ENCODE measurements at places on chromosomes 11 and 22. TPM values are rescaled to one million over a fixed set of nuclear protein-coding genes. Genes with fewer than 3 reads are reported as not detected.

GRCh38 chr11:16942911-16943310 lies 71.3 kb downstream of the PLEKHA7 start:
- H3K27me3 ChIP-seq = no peaks in the 10 kb centered on the region
- no peak overlapping the region for H3K4me3 ChIP-seq
- H3K27ac ChIP-seq = no peak overlapping the region
- no peaks in the 10 kb centered on the region for H3K36me3 ChIP-seq

DNA sequence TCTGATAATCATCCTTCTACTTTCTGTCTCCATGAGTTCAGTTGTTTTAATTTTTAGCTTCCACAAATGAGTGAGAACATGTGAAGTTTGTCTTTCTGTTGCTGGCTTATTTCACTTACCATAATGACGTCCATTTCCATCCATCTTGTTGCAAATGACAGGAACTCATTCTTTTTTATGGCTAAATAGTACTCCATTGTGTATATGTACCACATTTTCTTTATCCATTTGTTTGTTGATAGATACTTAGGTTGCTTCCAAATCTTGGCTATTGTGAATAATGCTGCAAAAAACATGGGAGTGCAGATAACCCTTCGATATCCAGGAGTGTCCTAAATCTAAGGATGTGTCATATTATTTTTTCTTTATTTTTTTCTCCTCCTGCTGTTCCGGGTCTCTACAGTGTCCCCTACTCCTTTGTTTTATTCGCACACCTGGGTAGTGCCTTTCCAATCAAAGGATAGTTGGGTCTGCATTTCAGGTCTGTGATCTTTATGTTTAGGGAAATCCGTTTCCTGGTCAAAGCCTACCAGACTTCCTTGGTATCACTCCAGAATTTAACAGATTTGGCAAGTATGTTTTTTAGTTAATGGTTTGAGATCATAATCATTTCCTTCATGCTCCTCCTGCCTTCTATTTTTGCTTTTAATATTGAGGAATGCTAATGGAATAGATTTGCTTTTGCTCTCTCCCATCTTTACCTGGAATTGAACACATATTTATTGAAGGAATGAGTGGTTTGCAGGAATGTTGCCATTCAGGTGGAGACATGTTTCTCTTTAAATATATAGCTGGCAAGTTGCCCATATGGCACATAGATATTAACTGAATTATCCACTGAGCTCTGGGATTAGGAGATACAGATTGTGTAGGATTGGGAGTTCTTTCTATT lies 53.7 kb downstream of the ARHGEF12 start:
- H3K27ac ChIP-seq = no peak overlapping the region
- no peak for DNase-seq
- no peak overlapping the region for H3K4me3 ChIP-seq
- no peaks in the 10 kb centered on the region for H3K36me3 ChIP-seq
- no peaks in the 10 kb centered on the region for H3K27me3 ChIP-seq

DNA sequence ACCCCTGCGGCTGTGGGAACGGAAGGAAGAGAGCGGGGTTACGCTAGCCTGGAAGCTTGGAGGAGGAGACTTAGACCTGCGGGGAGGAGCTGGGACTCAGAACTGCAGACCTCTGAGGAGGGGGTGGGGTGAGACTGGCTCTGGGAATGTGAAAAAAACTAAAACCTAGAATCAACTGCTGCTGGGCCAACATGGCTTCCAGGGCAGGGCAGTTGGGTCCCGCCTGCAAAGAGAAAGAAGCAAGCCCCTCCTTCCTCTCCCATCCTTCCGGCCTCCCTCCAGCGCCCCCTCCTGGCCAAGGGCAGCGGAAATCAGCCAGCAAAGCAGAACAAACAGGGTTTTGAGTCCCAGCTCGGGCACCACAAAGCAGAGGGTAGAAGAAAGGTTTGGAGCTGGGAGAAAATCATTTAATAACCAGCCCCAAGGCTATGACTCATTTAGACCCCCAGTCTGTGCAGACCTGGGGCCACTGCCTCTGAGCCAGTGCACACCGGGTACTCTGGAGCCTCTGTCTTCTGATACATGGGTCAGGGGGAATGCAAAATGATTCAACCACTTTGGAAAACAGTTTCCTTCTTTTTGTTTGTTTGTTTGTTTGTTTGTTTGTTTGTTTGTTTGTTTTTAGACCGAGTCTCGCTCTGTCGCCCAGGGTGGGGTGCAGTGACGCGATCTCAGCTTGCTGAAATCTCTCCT lies 7.3 kb upstream of the NCF4 start:
- no peak overlapping the region for H3K4me3 ChIP-seq
- no peaks in the 10 kb centered on the region for H3K36me3 ChIP-seq
- H3K27ac ChIP-seq = no peak overlapping the region
- peak; percentile 93 for DNase-seq

Gene DNAJB13
- not detected for total RNA-seq

GRCh38 chr22:22452211-22452610 lies 56.3 kb downstream of the ZNF280B start:
- H3K4me3 ChIP-seq = no peak overlapping the region
- no peaks in the 10 kb centered on the region for H3K36me3 ChIP-seq
- DNase-seq = no peak
- no peak overlapping the region for H3K27ac ChIP-seq
- peaks cover 100% of the 10 kb centered on the region for H3K27me3 ChIP-seq
- H3K4me1 ChIP-seq = no peaks in the 10 kb centered on the region

Gene PAX6
- total RNA-seq = 1.0 TPM

- H3K27ac ChIP-seq = no peak overlapping the region
- no peaks in the 10 kb centered on the region for H3K4me1 ChIP-seq
- H3K27me3 ChIP-seq = no peaks in the 10 kb centered on the region
- H3K4me3 ChIP-seq = no peak overlapping the region
- no peaks in the 10 kb centered on the region for H3K36me3 ChIP-seq
Measured at GRCh38 chr11:42036201-42036600, 576.7 kb upstream of the LRRC4C start.

Gene KCNJ4
- total RNA-seq = 1.3 TPM

Gene MS4A6E
- not detected for total RNA-seq

GRCh38 chr11:91231226-91231625 lies 993.4 kb upstream of the FAT3 start:
- H3K27me3 ChIP-seq = no peaks in the 10 kb centered on the region
- no peak for DNase-seq
- H3K4me3 ChIP-seq = no peak overlapping the region
- no peaks in the 10 kb centered on the region for H3K4me1 ChIP-seq
- no peak overlapping the region for H3K27ac ChIP-seq

GRCh38 chr11:125468025-125468424 lies 28.0 kb downstream of the FEZ1 start:
- peaks cover 21% of the 10 kb centered on the region for H3K4me1 ChIP-seq
- no peak for DNase-seq
- H3K27me3 ChIP-seq = no peaks in the 10 kb centered on the region
- no peak overlapping the region for H3K4me3 ChIP-seq
- H3K36me3 ChIP-seq = no peaks in the 10 kb centered on the region

DNA sequence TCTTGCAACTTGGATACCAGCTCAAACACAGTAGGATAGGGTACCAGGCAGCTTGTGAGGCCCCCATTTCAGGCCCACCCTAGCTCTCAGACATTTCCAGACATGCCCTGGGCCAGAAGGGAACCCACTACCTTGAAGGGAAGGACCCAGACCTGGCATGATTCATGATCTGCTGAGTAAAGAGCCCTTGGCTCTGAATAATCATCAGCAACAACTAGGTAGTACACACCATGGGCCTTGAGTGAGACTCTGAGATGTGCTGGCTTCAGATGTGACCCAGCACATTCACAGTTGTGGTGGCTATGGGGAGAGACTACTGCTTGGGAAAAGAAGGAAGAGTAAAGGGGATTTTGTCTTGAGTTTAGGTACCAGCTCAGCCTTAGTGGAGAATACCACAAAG lies 23.6 kb downstream of the JRKL start:
- no peak for DNase-seq
- H3K27me3 ChIP-seq = no peaks in the 10 kb centered on the region
- H3K36me3 ChIP-seq = peaks cover 7% of the 10 kb centered on the region
- no peak overlapping the region for H3K27ac ChIP-seq

Gene MMP12
- total RNA-seq = not detected

Gene RAB6A
- 107 TPM for total RNA-seq

Gene OR51B4
- not detected for total RNA-seq

DNA sequence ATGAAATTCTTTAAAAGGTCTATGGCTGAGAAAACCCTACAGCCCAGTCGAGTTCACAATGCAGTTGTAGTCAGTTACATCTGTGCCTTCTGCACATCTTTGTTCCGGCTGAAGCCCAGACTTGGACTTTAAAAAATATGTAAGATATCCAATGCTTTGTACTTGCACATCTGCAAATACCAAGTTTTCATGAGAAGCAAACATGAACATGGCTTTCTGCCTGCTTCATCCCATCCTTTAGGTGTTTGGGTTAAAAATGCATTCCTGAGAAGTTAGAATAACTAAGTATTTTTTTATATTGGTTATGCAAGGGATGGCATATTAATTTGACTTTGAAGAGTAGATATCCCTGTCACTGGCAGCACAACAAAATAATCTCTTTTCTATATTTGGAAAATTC lies 528.4 kb downstream of the METTL15 start:
- H3K27ac ChIP-seq = no peak overlapping the region
- no peaks in the 10 kb centered on the region for H3K27me3 ChIP-seq
- H3K36me3 ChIP-seq = no peaks in the 10 kb centered on the region
- H3K4me3 ChIP-seq = no peak overlapping the region

DNA sequence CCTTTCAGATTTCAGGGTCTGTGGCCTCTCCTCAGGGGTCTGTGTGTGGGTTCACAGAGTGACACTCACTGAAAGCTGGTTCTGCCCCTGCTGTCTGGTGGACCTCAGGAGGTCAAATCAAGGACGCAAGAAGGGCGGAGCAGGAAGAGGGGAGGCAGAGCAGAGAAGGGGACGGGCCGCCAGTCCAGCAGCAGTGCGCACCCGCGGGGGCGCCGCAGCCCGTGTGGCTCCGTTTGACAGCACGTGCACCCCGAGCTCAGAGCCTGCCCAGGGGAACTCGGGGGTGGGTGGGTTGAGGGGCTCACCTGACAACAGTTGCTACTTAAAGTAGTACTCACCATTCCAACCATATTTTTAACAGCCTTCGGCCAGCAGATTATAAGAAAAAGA lies 71.4 kb upstream of the PITPNB start:
- no peak overlapping the region for H3K4me3 ChIP-seq
- no peak overlapping the region for H3K27ac ChIP-seq
- H3K4me1 ChIP-seq = peaks cover 12% of the 10 kb centered on the region
- DNase-seq = no peak
- no peaks in the 10 kb centered on the region for H3K36me3 ChIP-seq

DNA sequence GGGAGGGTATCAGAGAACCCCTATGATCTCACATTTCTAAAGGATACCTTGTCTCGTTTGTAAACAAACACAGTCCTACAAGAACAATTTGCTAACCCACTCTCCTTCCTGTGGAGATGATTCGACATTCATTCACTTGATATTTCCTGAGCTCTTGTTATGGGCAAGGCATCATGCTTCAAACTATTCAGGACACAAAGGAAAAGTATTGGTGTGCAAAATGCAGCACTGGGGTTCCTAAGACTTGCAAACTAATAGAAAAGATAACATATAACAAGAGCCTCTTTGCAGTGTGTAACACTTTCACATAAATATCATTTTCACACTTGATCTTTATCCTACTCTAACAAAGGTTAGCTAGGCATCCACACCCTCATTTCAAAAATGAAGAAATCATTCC lies 211.5 kb upstream of the BLID start:
- H3K36me3 ChIP-seq = no peaks in the 10 kb centered on the region
- peaks cover 12% of the 10 kb centered on the region for H3K4me1 ChIP-seq
- H3K27me3 ChIP-seq = peaks cover 6% of the 10 kb centered on the region
- DNase-seq = no peak

Gene ME3
- 3.8 TPM for total RNA-seq

DNA sequence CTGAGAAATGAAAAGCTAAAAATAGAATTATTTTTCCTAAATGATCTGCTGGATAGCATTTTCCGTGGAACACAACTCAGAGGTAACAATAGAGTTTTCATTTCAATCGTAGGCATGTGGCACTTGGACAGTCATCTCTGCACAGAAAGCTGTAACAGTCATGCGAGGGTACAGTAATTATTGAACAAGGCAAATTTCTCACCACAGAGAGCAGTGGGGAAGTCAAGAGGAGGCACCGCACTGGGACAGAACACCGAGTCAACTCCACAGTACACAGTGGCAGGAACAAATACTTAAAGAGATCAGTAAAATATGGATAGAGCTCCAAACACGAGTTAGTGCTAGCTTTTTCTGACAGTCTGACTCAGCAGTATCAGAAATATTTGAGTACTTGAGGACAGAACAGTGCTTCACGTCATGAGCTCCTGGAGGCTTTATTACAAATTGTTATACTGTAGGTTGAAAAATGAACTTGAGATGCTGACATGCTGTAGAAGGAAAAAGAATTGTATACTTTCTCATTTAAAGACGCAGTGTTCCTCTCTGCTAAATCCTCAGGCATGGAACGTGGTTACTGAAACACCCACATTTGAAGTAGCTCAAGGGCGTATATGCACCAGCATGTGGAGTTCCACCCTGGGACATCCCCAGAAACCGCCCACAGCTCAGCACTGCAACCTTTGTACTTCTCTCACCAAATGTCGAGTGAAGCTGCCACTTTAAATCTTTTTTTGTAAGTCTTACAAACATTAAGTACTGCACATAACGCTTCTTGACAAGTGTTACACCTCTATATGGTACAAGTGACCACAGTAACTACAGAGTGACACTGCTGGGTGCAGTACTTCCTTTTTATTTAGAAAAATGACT lies 27.4 kb upstream of the YPEL1 start:
- DNase-seq = no peak
- no peak overlapping the region for H3K27ac ChIP-seq

- H3K36me3 ChIP-seq = no peaks in the 10 kb centered on the region
- H3K27ac ChIP-seq = no peak overlapping the region
- no peaks in the 10 kb centered on the region for H3K27me3 ChIP-seq
- no peak for DNase-seq
- H3K4me1 ChIP-seq = 0 out of 2 replicates have a peak, but pooled peaks cover 3% of the 10 kb centered on the region
- no peak overlapping the region for H3K4me3 ChIP-seq
Measured at GRCh38 chr11:70732881-70733196, 334.5 kb downstream of the CTTN start.

DNA sequence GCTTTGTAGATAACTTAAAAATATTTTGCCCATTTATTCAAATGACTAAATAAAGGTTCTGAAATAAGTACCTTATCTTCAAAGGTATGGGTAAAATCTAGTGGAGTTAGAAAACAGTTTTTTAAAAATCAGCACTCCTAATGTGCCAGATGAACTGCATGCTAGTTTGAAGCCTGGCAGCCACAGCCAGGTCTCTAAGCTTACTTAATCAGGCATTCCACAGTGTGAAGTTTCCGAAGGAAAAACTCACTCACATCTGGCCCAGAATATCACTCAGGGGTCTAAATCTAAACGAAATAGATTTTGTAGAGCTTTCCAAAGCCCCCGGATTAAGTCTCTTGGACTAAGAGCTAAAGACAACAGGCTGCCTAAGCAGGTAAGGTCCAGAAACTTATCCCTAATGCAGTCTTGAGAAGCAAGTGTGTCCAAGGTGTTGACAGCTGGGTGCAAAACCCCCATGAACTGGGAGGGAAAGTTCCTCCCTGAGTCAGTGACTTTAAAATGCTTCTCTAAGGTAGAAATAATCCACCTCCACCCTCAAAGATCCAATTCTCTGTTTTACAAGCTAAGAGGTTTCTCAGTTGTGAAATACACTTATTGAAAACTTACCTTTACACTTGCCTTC lies 157.6 kb downstream of the FCHSD2 start:
- no peak for DNase-seq
- H3K4me1 ChIP-seq = peaks cover 6% of the 10 kb centered on the region
- H3K27me3 ChIP-seq = no peaks in the 10 kb centered on the region
- H3K27ac ChIP-seq = no peak overlapping the region
- no peak overlapping the region for H3K4me3 ChIP-seq
- H3K36me3 ChIP-seq = no peaks in the 10 kb centered on the region

Gene DAGLA
- total RNA-seq = 1.3 TPM

Data from GM23338 (cell line).